ENCODE measurements at places on chromosomes 4 and X.

- DNase-seq = no peak
Observed at GRCh38 chr4:6085691-6086628, 67.7 kb upstream of the C4orf50 start.

- no peak for DNase-seq
Observed at GRCh38 chrX:25721564-25721963, 416.6 kb upstream of the MAGEB18 start.

- DNase-seq = no peak
Observed at GRCh38 chr4:138770818-138771217, 244.8 kb upstream of the NOCT start.

DNA sequence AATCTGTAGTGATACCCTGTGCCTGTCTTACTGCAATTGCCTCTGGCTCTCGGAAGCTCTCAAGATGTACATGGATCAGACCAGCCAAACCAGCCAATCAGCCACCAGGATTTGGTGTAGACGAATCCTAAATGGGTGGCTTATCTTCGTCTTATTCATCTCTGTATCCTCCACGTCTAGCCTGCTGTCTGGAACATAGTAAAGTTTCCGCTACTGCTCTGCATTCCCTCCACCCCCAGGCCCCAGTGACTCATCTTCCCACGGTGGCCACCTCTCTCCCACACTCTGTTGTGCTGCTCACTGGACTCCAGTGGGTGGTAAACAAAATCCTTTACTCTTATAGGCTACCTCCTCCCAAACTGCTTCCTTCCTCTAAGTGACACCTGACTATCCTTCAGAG, 37.8 kb downstream of the SEPTIN6 start:
- peak; percentile 73 for DNase-seq

DNA sequence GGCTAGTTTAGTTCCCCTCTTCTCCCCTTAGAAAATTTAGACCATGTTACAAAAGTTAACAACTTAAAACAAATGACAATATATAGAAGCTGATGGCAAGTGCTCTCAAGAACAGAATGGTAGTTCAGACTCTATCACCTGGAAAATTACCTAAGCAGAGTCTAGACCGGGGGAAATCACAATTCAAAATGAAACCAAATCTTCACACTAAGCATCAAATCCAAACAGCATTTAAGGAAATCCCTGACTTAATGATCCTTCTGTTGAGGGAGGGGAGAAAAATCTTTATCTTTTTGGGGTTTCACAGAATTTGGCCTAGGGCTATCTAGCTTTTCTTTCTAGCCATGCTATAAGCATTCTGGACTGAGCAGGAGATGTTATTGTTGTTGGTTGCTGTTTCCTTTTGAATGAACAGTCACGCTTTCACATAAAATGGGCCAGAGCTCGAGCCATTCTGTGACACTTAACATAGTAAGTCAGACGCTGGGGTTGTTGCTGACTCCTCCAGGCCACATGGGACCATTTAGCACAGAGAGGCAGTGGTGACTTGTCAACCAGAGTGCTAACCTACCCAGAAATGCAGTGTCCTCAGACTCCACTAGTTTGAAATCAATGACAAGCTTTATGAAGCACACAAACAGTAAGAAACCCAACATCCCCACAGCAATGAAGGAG, 16.0 kb upstream of the LSM6 start:
- no peak for DNase-seq

- no peak for DNase-seq
Observed at GRCh38 chr4:62023633-62024032, 823.5 kb downstream of the ADGRL3 start.

Data from stimulated activated CD8-positive, alpha-beta memory T cell treated with anti-CD3 and anti-CD28 coated beads, Interleukin-4, amount 100 ng/mL, for 48 hours (primary cell).